CD14-positive monocyte (primary cell): ENCODE measurements at places on chromosomes 4 and X.

DNA sequence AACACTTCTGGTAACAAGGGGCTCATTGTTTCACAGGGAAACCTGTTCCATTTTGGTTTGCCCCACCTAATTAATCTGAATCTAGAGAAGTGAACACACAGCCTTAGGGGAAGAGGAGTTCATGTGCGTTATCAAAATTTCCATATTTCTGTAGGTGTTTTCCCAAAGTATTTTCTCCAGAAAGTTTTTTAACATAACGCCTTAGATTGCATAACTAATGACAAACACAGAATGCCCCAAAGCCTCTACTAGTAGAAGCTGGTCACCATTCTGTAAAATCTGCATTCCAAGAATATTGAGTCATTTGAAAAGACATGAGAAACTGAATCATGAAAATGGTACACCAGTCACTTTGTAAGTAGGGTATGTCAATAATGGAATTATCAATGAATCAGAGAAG lies 41.1 kb downstream of the IL13RA2 start:
- no peak for DNase-seq

DNA sequence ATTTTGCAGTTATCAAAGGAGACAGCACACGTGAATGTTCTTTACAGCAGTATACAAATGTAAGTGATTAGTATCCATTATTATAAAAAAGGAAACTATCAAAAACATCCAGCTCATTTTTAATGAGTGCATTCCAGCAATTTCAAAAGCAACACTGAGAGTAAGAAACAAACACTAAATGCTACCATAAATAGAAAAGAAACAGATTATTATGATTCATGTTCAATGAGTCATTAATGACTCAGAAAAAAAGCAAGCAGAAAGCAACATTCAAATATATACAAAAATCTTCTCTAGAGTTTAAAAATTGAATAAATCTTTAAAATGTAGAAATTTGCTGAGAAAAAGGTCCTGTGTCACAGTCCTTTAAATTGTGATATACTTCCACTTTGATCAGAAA lies 346.5 kb upstream of the FMR1 start:
- DNase-seq: no peak

- peak; percentile 39 for DNase-seq
These were observed 88.4 kb downstream of the GPR143 start for GRCh38 chrX:9677098-9677739.

- DNase-seq: no peak
These were observed 58.4 kb downstream of the RXFP1 start for GRCh38 chr4:158580064-158580463.

DNA sequence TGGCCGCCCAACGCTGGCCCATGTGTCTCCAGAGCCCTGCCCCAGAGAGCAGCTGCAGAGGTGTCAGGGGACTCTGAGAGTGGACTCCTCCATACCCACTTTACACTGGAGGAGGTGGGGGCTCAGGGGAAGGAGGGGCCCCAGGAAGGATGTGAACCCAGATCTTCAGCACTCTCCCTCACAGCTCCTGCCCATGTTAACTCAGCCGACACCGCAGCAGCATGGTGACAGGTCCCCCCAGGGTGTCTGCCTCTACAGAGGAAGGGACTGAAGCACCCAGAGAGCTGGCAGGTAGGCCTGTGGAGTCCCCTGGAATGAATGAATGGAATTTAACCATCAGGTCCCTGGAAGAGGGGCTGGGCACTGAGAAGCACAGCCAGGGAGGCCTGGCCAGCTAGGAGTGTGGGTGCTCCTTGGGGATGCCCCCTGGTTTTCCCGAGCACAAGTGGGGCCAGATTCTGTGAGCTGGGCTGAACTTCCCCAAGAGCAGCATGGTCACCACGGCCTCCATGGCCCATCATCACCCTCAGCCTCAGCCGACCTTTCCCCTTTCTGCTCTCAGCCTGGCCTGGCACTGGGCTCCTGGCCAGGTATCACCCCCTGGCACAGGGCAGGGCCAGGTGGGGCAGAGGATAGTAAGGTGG lies 21.9 kb downstream of the SH3BP2 start:
- DNase-seq: no peak

DNA sequence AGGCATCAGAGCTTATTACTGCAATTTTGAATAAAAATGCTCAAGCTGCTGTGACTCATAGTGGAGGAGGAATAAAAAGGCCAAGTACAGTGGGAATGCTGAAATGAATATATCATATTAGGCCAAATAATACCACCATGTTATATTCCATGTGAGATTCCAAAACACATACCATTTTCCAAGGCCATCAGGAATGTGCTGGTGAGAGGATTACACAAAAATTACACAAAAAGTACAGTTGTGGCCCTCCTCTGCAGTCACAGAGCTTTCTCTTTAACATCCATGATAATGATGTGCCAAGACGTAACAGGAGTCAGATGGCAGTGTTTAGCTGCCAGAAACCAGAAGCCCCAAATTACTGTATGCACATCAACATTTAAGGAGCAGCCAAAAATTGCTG lies 153.5 kb downstream of the PCDH18 start:
- DNase-seq: no peak

GRCh38 chr4:85829276-85830051 lies 354.5 kb downstream of the ARHGAP24 start:
- DNase-seq: no peak
